ENCODE measurements at places on chromosomes 3 and 15. TPM values are rescaled to one million over a fixed set of nuclear protein-coding genes. Genes with fewer than 3 reads are reported as not detected.

TMEM207 gene
- not detected for polyA plus RNA-seq

DGKG gene
- 4.8 TPM for polyA plus RNA-seq

NEK10 gene
- 3.0 TPM for polyA plus RNA-seq

DVL3 gene
- 29.7 TPM for polyA plus RNA-seq

ADPGK gene
- 74.3 TPM for polyA plus RNA-seq

GOLGA6L10 gene
- polyA plus RNA-seq = 0.99 TPM

ECE2 gene
- polyA plus RNA-seq = not detected

NR2E3 gene
- polyA plus RNA-seq = 0.16 TPM

TNFAIP8L3 gene
- polyA plus RNA-seq = 0.30 TPM

WDR73 gene
- 18.7 TPM for polyA plus RNA-seq

SEMA6D gene
- polyA plus RNA-seq = 7.9 TPM

TRAT1 gene
- not detected for polyA plus RNA-seq

GATA2 gene
- polyA plus RNA-seq = 6.1 TPM

CSNK1G1 gene
- 24.3 TPM for polyA plus RNA-seq

CCNDBP1 gene
- polyA plus RNA-seq = 54.2 TPM

SLC24A5 gene
- not detected for polyA plus RNA-seq

ZCWPW2 gene
- 0.76 TPM for polyA plus RNA-seq

ARL6 gene
- polyA plus RNA-seq = 5.0 TPM

ABHD2 gene
- 60.1 TPM for polyA plus RNA-seq

SI gene
- not detected for polyA plus RNA-seq

MCCC1 gene
- polyA plus RNA-seq = 19.0 TPM

ZMYND10 gene
- 0.87 TPM for polyA plus RNA-seq

RNU5B-1 gene
- polyA plus RNA-seq = not detected

SLC22A14 gene
- polyA plus RNA-seq = not detected

MEIS2 gene
- polyA plus RNA-seq = 33.4 TPM

TMF1 gene
- 18.1 TPM for polyA plus RNA-seq

NOX5 gene
- 0.15 TPM for polyA plus RNA-seq

FAM81A gene
- polyA plus RNA-seq = not detected

CLDN1 gene
- polyA plus RNA-seq = 9.6 TPM

DLG1 gene
- polyA plus RNA-seq = 50.0 TPM

INO80 gene
- 5.3 TPM for polyA plus RNA-seq

IL20RB gene
- polyA plus RNA-seq = 2.1 TPM

CNTN4 gene
- not detected for polyA plus RNA-seq

C3orf20 gene
- polyA plus RNA-seq = not detected

ZNF501 gene
- 3.9 TPM for polyA plus RNA-seq

TTLL13 gene
- polyA plus RNA-seq = 0.07 TPM

MYZAP gene
- polyA plus RNA-seq = not detected

PAK6 gene
- polyA plus RNA-seq = not detected

ITIH3 gene
- 0.86 TPM for polyA plus RNA-seq

ADGRG7 gene
- polyA plus RNA-seq = not detected

FAM219B gene
- polyA plus RNA-seq = 38.2 TPM

REC114 gene
- not detected for polyA plus RNA-seq

CFAP44 gene
- polyA plus RNA-seq = 1.3 TPM

CEP19 gene
- polyA plus RNA-seq = 2.0 TPM

RAB7A gene
- 261 TPM for polyA plus RNA-seq

OR5K1 gene
- polyA plus RNA-seq = not detected

CAV3 gene
- polyA plus RNA-seq = not detected

COL7A1 gene
- polyA plus RNA-seq = 25.8 TPM

CFAP100 gene
- polyA plus RNA-seq = not detected

RBM6 gene
- 48.4 TPM for polyA plus RNA-seq

FOXB1 gene
- not detected for polyA plus RNA-seq

GRAMD1C gene
- polyA plus RNA-seq = 3.0 TPM
